ENCODE measurements at places on chromosomes 13 and 19.

DNA sequence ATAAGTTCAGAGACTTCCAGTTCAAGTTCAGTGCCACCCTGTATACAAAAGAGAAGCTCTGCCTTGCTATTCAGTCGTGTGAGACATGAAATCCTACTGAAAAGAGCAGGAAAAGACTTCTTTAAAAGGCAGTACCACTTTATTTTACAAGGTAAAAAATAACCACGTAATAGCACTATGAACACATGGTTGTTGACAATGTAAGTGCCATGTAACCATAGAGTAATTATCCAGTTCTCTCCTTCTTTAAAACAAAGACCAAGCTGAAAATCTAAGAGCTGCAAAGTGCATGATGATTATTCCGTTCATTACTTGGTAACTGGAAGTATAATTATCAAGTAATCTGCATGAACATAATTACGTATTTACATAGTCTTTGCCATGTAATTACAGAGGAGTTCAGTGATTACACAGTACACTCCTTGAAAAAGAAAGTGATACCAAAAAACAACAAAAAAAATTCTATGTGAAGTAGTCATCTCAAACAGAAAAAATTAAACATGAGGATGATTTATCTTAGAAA, 288.7 kb downstream of the EFNB2 start:
- no peaks in the 10 kb centered on the region for H3K27me3 ChIP-seq
- H3K4me1 ChIP-seq, result no peaks in the 10 kb centered on the region
- no peak for DNase-seq
- H3K36me3 ChIP-seq, result no peaks in the 10 kb centered on the region
- no peak overlapping the region for H3K27ac ChIP-seq

- no peak for DNase-seq
- H3K4me1 ChIP-seq, result peaks cover 3% of the 10 kb centered on the region
- no peak overlapping the region for H3K27ac ChIP-seq
- no peaks in the 10 kb centered on the region for H3K27me3 ChIP-seq
Observed at GRCh38 chr13:25910991-25911419, 140.8 kb downstream of the SHISA2 start.

DNA sequence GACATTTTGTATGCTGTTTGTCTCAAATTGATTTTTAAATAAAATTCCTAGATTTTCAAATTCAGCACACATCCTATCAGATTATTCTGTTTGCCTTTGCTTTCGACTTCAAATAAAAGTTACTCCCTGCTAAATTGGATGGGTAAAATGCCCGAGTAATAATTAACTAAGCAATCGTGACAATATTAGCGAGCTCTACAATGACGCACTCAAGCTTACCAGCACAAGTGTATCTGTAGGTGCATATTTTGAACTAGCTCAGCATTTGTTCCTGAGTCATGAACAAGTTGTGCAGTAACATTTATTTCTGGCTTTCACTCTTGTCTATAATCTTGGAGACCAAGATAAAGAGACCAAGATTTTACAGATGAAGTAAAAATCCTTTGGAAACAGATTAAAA, 113.4 kb downstream of the UBL3 start:
- H3K27me3 ChIP-seq, result no peaks in the 10 kb centered on the region
- no peaks in the 10 kb centered on the region for H3K36me3 ChIP-seq
- H3K27ac ChIP-seq, result no peak overlapping the region

DNA sequence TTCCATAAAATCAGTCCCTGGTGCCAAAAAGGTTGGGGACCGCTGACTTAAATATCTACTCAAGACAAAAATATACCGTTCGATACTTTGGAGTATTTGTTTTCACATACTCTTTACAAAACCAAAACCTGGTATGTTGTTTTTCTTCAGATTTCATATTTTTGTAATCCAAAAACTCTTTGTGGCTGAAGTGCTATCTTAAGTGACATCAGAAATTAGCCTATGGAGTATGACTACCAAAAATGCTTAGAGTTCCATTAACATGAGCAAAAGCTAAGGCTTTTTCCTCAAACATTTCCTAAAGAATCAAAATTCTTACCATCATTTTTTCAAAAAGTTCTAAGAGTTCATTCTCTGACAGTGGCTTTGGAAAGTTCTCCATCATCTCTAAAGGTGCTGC, 52.0 kb downstream of the DIAPH3 start:
- H3K27me3 ChIP-seq, result no peaks in the 10 kb centered on the region
- no peaks in the 10 kb centered on the region for H3K36me3 ChIP-seq
- no peak overlapping the region for H3K27ac ChIP-seq
- no peaks in the 10 kb centered on the region for H3K4me1 ChIP-seq
- DNase-seq, result no peak

DNA sequence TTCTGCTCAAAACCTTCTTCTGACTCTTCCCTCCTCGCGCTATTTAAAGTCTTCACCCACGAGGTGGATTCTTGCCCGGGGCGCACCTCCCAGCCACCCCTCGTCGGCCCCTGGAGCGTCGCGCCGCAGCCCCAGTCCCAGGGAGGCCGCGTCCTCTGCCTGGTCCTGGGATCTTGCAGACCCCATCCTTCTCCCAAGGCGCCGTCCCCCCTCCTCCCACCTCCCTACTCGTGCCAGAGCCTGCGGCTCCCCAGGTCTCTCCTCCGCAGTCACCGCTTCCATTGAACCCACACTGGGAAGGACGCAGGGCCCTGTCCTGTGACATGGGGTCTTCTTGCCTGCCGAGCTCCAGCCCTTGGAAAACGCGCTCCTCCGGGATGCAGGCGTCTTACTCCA, 486 bp downstream of the ZNF808 start:
- H3K4me3 ChIP-seq, result peak overlapping the region; percentile 73
- H3K4me1 ChIP-seq, result peaks cover 14% of the 10 kb centered on the region
- peaks cover 2% of the 10 kb centered on the region for H3K36me3 ChIP-seq
- H3K27me3 ChIP-seq, result no peaks in the 10 kb centered on the region
- DNase-seq, result no peak

GRCh38 chr13:30864433-30865122, 41.5 kb upstream of the MEDAG start:
- H3K27me3 ChIP-seq, result no peaks in the 10 kb centered on the region
- H3K4me1 ChIP-seq, result peaks cover 27% of the 10 kb centered on the region
- DNase-seq, result no peak
- no peaks in the 10 kb centered on the region for H3K36me3 ChIP-seq
- no peak overlapping the region for H3K4me3 ChIP-seq

GRCh38 chr19:5958074-5958850, 19.7 kb downstream of the RANBP3 start:
- H3K27me3 ChIP-seq, result no peaks in the 10 kb centered on the region
- DNase-seq, result no peak

DNA sequence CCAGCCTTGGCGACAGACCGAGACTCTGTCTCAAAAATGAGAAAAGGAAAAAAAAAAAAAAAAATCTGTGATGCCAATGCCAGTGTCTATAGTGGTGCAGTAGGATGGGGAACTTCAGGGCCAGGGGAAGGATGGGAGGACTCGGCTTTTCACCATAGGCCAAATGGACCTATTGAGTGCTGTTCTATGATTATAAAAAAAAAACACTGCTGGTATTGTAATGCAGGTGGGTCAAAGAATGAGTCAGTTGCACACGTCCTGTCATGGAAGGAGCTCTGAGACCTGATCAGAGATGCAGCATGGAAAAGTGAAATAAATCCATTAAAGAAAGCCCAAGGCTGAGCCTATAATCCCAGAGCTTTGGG, 7.0 kb downstream of the DNAJB1 start:
- peaks cover 41% of the 10 kb centered on the region for H3K4me1 ChIP-seq
- H3K4me3 ChIP-seq, result no peak overlapping the region
- no peak for DNase-seq

DNA sequence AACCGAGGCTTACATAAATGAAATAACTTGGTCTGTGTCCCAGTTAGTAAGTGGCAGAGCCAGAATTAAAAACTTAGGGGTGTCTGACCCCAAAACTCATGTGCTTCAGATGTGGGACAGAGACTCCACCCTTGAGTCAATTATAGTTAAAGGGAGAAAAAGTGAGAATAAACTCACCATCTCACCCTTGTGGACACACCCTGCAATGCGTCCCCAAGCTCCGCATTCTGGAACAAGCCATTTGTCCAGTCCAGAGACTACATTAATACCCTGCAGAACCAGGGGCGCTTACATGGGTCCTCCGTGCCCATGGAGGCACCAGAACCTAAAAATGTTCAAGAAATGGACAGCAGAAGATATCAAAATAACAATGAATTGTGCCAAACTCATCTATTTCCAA, 207.0 kb upstream of the ZNF507 start:
- H3K4me1 ChIP-seq, result no peaks in the 10 kb centered on the region
- no peak overlapping the region for H3K27ac ChIP-seq
- H3K36me3 ChIP-seq, result no peaks in the 10 kb centered on the region

- no peaks in the 10 kb centered on the region for H3K27me3 ChIP-seq
- H3K4me1 ChIP-seq, result no peaks in the 10 kb centered on the region
- no peak overlapping the region for H3K27ac ChIP-seq
- H3K4me3 ChIP-seq, result no peak overlapping the region
- no peak for DNase-seq
Observed at GRCh38 chr13:72397265-72397664, 330.2 kb downstream of the MZT1 start.

DNA sequence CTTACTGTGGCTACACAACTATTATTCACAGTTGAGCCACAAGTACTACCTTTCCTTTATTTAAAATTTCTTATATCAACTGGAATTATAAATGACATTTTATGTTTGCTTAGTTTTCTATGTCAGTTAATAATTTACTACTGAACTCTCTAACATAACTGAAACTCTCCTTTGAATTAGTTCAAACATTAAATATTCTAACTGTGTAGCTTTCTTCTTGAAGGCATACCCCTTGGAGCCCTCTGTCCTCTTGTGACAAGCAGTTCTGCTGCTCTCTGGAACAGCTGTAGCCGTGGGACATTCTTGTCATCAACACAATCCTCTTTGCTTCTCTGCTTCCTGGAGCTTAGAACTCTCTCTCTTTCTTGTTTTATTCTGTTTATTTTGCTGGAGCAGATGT, 244.8 kb downstream of the NHLRC3 start:
- H3K36me3 ChIP-seq, result no peaks in the 10 kb centered on the region
- no peak overlapping the region for H3K4me3 ChIP-seq
- H3K27ac ChIP-seq, result no peak overlapping the region
- no peaks in the 10 kb centered on the region for H3K4me1 ChIP-seq
- DNase-seq, result no peak
- H3K27me3 ChIP-seq, result no peaks in the 10 kb centered on the region

DNA sequence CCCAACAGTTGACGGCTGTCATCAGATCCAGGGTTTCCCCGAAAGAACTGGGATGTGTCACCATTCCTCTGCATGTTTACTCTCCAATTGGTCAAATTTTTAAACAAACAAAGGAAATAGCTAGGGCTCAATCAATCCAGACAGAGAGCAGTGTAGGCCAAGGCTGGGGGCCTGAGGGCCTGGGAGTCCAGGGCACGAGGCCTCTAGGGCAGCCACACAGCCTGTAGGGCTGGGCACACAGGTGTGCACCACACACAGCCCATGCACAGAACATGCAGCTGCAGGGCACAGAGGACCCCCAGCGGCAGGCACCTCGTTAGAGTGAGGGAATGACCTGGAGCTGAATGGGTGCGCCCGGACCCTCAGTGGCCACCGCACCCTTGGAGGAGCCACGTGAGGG, 9.5 kb downstream of the MIER2 start:
- H3K4me1 ChIP-seq, result peaks cover 2% of the 10 kb centered on the region
- H3K4me3 ChIP-seq, result no peak overlapping the region
- no peaks in the 10 kb centered on the region for H3K27me3 ChIP-seq
- no peak overlapping the region for H3K27ac ChIP-seq
- peaks cover 43% of the 10 kb centered on the region for H3K36me3 ChIP-seq

DNA sequence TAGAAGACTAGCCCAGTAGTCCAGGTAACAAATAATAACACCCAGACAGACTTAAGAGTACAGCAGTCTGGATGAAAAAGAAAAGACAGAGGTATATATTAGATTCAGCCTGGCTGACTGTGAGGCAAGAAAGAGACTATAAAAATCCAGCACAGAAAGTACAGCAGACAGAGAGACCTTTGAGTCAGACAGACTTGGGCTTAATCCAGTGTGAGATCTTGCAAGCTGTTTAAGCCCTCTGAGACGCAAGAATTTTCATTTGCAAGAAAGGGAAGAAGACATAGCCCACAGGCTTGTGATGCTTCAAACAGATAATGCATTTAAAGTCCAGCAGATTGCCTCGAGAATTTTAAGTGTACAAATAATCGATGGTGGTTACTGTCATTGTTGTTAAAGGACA, 471.4 kb downstream of the LIG4 start:
- no peaks in the 10 kb centered on the region for H3K27me3 ChIP-seq
- DNase-seq, result no peak
- H3K4me1 ChIP-seq, result no peaks in the 10 kb centered on the region
- no peak overlapping the region for H3K4me3 ChIP-seq
- H3K36me3 ChIP-seq, result no peaks in the 10 kb centered on the region

DNA sequence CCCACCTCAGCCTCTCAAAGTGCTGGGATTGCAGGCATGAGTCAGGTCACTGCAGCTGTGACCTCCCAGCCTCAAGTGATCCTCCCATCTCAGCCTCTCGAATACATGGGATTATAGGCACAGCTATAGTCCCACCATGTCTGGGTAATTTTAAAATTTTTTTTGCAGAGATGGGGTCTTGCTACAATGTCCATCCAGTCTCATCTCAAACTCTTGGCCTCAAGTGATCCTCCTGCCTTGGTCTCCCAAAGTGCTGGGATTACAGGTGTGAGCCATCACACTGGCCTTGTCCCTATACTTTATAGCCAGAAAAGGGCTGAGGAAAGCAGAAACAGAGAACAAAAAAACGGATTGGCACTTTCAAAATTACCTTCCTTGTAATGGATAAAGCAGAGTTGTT, 4.8 kb upstream of the FBXO27 start:
- no peak for DNase-seq
- H3K27ac ChIP-seq, result no peak overlapping the region
- H3K4me1 ChIP-seq, result peaks cover 19% of the 10 kb centered on the region

All from suprapubic skin (tissue), 4 donors.